ENCODE measurements at places on chromosomes 5 and 9.

- DNase-seq, result no peak
Observed at GRCh38 chr9:86945728-86946200, 1.5 kb downstream of the GAS1 start.

DNA sequence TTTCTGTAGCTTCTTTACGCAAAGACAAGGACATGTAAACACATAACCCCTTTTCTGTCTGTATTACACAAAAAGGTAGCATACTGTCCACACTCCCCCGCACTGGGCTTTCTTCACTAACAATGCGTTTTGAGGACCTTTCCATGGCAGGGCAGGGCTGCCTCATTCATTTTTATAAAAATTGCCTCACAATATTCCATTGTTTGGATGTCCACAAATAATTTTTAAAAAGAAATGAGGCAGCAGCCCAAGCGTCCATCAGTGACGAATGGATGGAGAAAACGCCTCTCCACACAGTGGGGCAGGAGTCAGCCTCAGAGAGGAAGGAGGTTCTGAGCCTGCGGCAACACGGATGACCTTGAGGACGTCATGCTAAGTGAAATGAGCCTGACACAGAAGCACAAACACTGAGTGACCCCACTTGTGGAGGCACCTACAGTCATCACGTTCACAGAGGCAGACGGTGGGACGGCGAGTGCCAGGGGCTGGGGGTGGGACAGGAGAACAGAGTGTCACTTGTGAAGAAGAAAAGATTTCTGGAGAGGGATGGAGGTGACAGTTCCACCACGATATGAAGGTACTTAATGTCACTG lies 67.8 kb downstream of the RASGEF1C start:
- no peak for DNase-seq

DNA sequence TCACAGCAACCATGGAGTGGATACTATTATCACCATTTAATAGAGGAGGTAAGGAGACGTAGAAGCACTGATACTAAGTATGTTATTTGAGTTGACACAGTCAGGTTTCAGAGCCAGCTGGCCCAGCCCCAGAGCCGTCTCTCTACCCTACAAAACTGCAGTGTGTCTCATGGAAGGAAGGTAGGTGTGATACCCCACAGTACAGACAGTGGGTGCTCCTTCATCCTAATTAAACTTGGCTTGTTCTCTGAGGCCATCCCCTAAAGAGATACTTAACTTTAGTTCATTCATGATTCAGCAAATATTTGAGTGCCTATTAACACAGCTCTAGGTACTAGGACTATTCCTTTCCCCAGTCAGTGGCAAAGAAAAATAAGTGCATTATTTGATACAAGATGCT lies 22.6 kb downstream of the PIP5K1B start:
- no peak for DNase-seq

DNA sequence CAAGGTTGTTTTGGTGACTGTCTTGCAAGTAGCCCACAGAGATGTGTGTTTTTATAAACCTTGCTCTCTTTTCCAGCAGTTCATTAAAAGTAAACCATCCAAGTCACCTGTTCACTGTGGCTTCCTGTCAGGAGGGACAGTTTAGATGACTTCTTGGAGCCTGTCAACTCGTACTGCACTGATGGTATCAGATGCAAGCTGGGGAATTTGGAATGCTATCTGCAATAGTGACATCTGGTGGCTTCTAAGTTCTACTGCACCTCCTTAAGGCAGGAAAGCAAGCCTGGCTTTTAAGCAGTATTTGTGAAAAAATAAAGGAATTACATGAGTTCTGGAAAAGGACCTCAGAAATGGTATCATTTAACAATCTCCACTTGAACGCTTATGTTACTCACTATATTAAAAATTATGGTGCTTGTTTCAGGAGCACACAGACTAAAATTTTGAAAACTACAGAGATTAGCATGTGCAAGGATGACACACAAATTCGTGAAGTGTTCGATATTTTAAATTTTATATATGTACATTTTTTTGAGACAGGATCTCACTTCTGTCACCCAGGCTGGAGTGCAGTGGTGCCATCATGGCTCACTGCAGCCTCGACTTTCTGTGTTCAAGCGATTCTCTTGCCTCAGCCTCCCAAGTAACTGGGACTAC lies 164.0 kb downstream of the TTC39B start:
- no peak for DNase-seq
